ENCODE measurements at places on chromosomes 1 and 21. TPM values are rescaled to one million over a fixed set of nuclear protein-coding genes. Genes with fewer than 3 reads are reported as not detected.

The ANKRD45 gene
- not detected for total RNA-seq

GRCh38 chr1:230982696-230983095 lies 3.8 kb downstream of the ARV1 start:
- DNase-seq: no peak

DNA sequence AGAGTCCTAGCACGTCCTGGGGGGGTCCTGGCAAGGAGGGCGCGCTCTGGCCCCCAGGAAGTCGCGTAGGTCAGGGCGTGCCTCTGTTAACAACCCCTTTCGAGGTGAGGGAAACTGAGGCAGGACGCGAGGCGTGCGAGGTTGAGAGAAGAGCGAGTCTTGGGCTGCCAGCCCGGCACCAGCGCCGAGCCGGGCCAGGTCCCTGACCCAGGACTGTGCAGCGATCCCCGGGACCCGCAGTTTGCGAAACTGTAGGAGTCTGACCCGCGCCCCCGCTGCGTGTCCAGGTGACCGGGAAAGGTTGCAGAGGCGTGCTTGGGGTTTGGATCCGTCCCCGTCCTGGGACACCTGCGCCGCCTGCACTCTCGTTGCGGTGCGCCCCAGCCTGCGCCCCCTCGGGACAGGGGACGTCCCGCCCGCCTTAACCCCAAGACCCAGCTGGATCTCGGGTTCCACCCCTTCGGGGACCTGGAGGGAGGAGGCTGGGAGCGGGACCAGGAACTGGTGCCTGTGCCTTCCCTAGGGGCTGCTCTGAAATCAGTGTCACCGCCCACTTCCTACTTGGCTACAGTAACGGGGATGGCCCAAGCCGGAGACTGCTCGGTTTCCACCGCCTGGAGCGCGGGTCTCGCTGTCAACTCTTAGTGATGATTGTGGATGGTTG lies 493 bp downstream of the DISC1 start:
- no peak for DNase-seq

GRCh38 chr1:234854645-234855039 lies 244.7 kb upstream of the IRF2BP2 start:
- DNase-seq: no peak

GRCh38 chr1:244099258-244099930 lies 48.3 kb downstream of the ZBTB18 start:
- DNase-seq: no peak

GRCh38 chr1:116751146-116751545 lies 3.1 kb upstream of the CD2 start:
- no peak for DNase-seq

GRCh38 chr21:41928621-41929220 lies 25.1 kb downstream of the C2CD2 start:
- DNase-seq: peak; percentile 85

DNA sequence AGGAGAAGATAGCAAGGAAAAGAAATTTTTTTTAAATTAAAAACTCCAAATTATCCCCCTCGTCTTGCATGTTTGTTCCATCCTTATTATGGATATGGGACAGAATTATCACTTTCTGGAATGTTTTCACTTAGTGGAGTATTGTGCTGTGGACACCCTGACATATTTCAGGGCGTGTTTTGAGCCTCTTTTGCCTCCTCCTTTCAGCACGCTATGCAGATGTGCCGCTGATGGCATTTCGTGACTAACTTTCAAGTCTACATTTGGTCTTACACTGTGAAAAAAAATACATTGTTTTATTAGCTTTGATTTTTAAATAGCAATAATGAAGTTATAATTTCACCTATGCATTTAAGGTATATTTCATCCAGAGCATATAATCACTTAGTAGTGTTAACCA lies 738.7 kb downstream of the LTN1 start:
- no peak for DNase-seq

The PGLYRP4 gene
- total RNA-seq: 0.74 TPM

The FAM72A gene
- total RNA-seq: 15.0 TPM

The GPR3 gene
- 0.33 TPM for total RNA-seq
